Neuronal stem cell (in vitro differentiated cells): ENCODE measurements at places on chromosomes 3 and 15.
A peak's percentile ranks its signal among the peaks of the same experiment; 100 is the strongest.

GRCh38 chr15:39609166-39609916, 28.5 kb downstream of the THBS1 start:
- DNase-seq, result no peak

DNA sequence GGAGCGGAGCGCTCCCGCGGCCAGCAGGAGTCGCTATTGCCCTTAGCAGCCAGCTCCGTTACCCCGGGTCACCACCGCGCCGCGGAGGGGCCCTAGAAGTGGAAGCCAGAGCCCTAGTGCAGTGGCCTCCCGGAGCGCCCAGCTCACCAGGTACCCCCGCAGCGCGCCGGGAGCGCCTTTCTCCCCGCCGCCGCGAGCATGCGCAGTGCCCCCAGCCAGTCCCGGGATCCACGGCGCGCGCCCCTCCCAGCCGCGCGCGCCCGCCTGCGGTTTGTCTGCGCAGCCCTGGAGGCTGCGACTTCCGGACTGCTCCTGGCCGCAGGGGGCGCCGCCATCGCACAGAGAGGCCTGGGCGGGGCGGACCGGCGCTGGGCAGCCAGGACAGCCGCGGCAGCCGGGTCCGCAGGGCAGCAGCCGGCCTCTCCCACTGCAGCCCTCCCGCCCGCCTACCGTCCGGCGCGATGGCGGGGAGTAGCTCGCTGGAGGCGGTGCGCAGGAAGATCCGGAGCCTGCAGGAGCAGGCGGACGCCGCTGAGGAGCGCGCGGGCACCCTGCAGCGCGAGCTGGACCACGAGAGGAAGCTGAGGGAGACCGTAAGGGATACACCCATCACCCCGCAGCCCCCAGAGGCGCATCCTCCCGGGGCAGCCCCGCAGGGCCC, 5.7 kb downstream of the TPM1 start:
- DNase-seq, result peak; percentile 92

- DNase-seq, result no peak
These were observed 220.7 kb downstream of the MEX3B start for GRCh38 chr15:81825136-81825535.

DNA sequence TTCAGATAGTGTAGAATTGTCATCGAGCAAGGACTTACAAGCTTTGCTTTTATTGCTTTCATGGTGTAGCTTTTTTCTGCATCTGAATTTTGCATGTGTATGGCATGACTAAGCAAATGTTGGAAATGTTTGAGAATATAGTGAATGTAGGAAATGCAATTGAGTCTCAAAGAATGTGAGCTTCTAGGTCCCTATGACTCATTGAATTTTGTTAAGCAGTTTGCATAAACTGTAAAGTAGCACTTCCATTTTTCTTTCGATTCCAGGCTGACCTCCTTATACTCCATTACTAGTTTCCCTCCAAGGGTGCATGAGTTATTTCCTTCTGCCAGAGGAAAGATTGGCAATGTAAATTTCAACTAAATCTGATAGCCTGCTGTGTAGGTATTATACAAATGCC, 619.2 kb downstream of the DIPK2A start:
- no peak for DNase-seq

- no peak for DNase-seq
These were observed 11.1 kb upstream of the EIF4A2 start for GRCh38 chr3:186772281-186772694.

DNA sequence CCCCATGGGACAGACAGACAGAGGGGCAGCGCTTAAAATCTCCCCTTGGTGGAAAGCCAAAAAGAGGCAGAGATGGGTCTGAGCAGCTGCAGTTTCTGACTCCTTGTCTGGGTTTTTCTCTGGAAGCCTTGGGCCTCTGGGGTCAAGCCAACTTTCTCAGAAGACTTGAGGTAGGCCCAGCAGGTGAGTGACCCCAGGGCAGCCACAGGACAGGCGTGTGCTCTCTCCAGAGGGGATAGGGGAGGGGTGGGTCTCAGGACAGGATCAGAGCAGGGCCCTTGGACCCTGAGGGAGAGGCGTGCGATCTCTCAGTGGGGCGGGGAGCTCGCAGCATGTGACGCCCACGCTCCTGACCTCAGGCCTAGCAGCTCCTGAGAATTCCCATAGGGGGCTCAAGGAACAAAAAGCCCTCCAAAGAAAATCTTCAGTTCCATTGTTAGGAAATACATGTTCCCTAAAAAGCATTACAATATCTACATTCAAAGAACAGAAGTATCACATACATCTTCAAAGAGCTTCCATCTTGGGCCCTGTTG, 34.6 kb upstream of the DUSP7 start:
- peak; percentile 15 for DNase-seq

DNA sequence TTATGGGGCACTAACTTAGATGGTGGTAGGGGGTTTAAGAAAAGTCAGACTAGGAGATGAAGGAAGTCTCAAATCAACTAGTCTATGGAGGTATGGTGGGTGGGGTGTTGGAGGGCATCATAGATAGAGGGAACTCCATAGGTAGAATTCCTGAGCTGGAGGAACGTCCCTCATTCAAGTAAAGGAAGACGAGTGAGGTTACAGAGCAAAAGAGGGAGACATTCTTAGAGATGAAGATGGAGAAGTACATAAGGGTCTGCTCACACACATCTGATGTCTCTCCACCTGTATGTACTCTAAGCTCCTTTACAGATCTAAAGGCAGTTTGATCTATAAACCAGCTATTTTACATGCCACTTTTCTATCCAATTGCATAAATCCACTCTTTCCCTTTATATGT, 1.4 kb downstream of the PLSCR1 start:
- no peak for DNase-seq

GRCh38 chr3:74089814-74090213, 465.1 kb upstream of the PDZRN3 start:
- no peak for DNase-seq

DNA sequence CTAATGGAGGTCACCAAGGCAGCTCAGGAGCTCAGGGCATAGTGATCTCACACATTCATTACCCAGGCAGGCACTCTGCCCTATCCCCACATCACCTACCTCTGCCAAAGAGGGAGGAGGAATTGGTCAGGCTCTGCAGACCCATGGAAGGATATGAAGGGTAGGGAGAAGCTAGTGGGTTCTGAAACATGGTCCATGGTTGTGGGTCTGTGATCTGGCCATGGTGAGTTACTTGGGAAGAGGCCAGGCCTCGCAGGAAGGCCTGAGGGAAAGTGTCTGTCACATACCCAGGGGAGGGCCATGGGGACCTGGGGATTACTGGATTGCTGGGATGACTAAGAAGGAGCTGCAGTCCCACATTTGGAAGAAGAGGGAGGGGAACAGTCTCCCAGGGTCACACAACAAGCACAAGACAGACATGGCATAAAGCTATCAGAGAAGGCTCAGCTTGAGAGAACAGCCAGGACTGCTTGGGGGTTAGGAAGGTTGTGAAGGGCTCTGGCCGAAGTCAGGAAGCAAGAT, 1.4 kb upstream of the PRSS50 start:
- DNase-seq, result no peak

- DNase-seq, result no peak
These were observed 837.2 kb downstream of the NTRK3 start for GRCh38 chr15:87419344-87419743.

DNA sequence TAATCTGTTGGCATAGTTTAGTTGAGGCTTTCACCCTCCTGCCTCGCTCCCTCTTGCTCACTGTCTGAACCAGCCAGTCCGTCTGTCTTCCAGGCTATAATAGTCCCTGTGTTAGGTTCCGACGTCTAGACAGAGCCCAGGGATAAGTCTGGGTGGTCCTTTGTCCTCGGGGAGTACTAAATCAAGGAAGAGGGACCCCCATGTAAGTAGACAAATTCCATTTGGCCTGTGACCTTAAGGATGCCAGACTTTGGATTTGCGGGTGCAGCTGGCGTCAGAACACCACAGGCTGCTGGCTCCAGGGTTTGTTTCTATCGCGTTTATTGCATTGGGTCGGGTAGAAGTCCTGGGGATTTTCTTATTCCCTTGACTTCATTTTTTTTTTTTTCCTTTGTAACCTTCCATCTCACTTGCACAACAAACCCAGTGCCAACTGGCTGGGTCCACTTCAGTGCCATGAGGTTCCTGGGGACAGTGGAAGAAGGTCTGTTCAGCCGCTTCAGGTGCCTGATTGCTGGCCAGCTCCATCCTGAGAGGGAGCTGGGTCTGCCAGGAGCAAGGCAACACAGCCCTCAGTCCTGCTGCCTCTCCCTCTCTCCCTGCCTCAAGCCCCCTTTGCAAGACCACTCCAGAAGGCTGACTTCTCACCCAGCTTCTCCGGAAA, 95.4 kb upstream of the KLHL25 start:
- DNase-seq, result no peak

- DNase-seq, result no peak
These were observed 17.1 kb downstream of the CHST13 start for GRCh38 chr3:126540951-126541627.

GRCh38 chr3:49703956-49704355, 14.6 kb downstream of the RNF123 start:
- no peak for DNase-seq

DNA sequence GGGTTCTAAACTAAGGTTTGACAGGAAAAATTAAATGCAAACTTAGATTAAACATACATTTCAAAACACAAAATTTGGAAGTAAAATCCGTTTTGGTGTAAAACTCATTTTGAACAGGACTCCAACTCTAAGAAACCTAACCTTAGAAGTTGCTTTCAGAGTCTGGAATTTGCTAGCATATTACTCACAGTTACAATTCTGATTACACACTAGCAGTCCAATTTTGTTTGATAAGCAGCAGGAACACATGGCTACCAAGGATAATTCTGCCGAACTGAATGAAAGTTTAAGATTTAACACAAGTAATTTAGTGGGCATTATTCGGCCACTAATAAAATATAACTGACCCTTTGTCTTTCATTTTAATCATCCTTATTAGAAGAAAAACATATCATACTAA, 49.6 kb downstream of the FRMD5 start:
- DNase-seq, result no peak

- DNase-seq, result no peak
These were observed 341.8 kb upstream of the TBL1XR1 start for GRCh38 chr3:177538750-177539730.

DNA sequence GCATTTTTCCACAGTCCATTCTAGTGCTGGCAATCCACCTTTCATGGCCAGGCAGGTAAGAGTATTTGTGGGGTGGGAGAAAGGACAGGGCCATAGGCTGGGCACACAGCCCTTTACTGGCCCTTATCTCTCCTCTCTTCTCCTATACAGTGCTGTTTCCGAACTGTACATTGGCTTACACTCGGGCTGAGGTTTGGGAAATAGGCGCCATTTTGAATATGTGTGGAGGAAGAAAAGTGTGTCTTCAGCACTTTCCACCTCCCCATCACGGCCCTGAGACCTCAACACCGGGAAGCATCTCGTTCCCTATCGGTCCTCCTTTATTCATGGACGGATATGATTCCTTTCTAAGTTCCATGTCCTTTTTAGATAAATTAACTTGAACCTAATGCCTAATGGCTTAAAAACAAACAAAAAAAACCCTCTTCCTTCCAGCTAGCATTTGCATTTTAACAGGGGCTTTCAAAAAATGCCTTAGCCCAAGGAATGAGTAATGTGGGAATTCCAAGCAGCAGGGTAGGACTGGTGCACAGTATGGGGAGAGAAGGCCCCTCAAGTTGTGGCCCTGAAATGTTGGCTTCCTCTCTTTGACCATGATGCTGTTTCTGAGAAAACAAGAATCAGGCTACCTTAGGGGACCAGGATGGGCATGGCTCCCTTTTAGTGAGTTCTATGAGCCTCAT, 24.5 kb downstream of the CD86 start:
- no peak for DNase-seq

DNA sequence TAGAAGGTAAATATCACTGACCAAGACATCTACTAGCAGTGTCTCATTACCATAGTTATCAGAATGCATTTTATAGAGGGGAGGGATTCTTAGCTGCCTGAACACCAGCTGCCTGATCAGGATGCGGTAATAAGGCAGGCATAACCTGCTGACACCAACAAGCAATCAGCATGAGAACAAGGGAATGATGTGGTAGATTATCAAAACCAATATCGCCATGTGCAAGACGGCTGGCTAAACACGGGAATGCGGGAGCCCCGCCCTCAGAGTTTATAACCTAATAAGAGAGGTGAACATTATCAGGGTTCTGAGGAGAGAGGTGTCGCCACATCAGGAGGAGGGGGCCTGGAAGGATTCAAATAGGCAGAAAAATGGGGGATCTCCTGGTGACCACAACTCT, 20.5 kb downstream of the B4GALT4 start:
- DNase-seq, result no peak

DNA sequence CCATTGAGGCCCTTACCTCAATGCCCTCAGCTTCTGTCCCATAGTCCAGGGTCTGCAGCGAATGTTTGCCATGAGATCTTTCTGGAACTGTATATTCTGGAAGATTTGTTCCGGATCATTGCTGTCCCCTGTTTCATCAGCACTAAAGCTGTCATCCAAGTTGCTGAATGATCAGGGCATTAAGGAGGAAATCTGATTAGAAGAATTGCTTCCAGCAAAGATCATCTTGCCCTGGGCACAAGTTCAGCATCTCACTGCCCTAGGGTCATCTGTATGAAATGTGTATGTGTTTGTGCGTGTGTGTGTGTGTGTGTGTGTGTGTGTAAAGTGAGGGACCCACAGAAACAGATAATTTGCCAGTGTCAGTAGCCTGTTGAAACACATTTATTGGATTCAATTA, 1.4 kb downstream of the TMC3 start:
- DNase-seq, result no peak

DNA sequence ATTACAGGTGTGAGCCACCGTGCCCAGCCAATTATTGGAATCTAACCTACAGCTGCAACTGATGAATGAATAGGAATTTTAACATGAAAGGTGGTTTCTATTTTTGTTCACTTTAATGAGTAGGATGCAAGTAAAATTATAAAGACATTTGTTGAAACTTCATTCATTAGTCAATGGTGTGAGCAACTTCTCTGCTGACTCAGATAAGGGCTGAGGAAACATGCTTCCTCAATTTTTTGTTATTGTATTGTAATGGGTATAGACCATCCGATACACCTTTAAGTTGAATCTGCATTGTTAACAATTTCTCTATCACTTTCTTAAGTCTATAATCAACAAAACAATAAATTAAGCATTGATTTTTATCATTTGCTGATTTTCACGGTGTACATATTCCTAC, 127.8 kb downstream of the STAG1 start:
- DNase-seq, result no peak

- DNase-seq, result no peak
These were observed 58.5 kb downstream of the CEP63 start for GRCh38 chr3:134544316-134544715.

DNA sequence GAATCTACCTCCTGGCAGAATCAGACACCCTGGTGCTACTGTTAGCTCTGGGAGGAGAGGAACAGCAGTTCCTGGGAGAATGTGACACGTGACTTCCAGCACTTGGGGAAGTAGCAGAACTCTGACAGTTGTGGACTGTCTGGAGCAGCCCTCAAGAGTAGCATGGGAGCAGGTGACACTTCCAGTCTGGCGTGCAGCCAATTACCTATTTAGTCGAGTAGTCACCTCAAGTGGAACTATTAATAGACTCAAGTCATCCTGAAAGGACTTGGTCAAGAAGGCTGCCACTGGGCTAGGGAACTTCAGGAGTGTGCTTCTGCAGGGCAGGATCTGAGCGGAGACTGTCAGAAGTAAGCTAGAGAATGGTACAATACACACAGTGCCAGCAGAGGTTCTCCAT, 62.3 kb downstream of the MTHFS start:
- DNase-seq, result no peak

- no peak for DNase-seq
These were observed 94.2 kb downstream of the SLC9A9 start for GRCh38 chr3:143754090-143754489.
